Activated CD8-positive, alpha-beta T cell treated with anti-CD3 and anti-CD28 coated beads for 36 hours (primary cell): ENCODE measurements at places on chromosomes 2 and 18. TPM values are rescaled to one million over a fixed set of nuclear protein-coding genes. Genes with fewer than 3 reads are reported as not detected.

Gene CD207
- not detected for total RNA-seq

Gene NEB
- 0.34 TPM for total RNA-seq

Gene EN1
- total RNA-seq = not detected

Gene SPATA3
- 0.59 TPM for total RNA-seq

DNA sequence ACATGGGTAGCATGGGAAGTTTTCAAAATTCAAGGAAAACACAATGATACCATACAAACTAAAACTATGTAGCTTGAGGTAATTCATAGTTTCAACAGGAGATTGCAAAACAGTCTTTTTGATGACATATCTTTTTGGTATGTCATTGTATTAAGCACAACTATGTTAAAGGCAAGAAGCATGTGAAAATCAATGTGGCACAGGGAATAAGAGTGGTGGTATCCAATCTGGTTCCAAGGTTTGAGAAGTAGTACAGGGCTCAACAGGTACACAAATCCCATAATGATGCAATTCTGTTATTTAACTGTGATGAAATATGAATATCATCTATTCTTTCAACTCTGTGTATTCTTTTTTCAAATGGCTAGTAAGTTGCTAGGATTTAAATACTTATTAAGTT is 16.4 kb upstream of the DLX2 start:
- no peaks in the 10 kb centered on the region for H3K36me3 ChIP-seq
- no peaks in the 10 kb centered on the region for H3K4me1 ChIP-seq
- peaks cover 5% of the 10 kb centered on the region for H3K27me3 ChIP-seq
- DNase-seq = no peak
- H3K27ac ChIP-seq = no peak overlapping the region

DNA sequence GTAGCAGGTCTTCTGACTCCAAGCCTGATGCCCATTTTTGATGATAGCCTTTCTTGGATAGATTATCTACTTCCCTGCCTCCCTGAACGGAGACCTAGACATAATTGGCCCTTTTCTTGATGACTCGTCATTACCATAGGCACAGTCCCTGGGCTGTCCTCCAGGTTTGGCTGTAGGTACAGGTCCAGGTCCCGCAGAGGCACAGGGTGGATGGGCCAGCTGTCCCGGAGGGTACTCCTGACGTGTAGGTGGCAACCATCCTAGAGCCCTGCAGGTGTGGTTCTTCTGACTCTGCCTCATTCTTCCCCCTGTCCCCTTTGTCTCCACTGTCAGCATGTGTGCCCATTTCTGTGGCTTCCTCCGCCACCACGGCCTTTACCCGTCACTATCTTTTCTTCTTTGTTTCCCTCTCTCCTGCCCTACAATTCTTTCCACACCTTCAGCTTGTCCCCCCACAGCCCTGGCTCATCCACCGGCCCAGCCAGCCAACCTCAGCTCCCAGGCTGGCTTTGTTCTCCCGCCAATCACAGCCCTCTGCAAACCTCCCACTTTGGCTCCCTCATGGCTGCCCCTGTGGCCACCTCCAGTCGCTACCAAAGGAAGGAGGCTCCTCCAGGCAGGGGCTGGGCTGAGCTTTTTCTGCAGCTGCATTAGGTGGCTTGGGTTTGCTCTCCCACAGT is 102.8 kb downstream of the SMAD7 start:
- no peak for DNase-seq
- H3K4me3 ChIP-seq = no peak overlapping the region
- no peak overlapping the region for H3K27ac ChIP-seq
- peaks cover 46% of the 10 kb centered on the region for H3K4me1 ChIP-seq

DNA sequence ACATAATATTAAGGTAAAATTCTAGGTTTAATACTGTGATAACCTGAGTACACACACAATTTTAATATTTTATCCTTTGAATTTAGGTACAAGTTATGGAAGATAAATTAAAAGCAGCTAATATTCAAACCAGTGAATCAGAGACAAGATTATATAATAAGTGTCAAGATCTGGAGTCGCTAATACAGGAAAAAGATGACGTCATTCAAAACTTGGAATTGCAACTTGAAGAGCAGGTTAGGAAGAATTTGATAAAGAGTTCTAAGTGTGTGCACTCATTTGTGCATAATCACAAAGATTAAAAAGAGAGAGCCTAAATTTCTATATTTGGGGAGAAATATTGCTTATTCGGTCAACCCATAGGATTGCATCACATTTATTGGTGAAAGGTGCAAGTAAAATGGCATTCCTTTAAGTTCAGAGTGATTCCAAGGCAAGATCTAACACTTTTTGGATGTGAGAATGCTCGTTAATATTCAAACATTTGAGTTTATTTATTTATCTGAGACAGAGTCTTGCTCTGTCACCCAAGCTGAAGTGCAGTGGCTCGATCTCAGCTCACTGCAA is 16.3 kb upstream of the C1GALT1C1L start:
- H3K27me3 ChIP-seq = peaks cover 6% of the 10 kb centered on the region
- no peak overlapping the region for H3K27ac ChIP-seq
- no peaks in the 10 kb centered on the region for H3K36me3 ChIP-seq
- H3K4me1 ChIP-seq = no peaks in the 10 kb centered on the region
- DNase-seq = no peak

DNA sequence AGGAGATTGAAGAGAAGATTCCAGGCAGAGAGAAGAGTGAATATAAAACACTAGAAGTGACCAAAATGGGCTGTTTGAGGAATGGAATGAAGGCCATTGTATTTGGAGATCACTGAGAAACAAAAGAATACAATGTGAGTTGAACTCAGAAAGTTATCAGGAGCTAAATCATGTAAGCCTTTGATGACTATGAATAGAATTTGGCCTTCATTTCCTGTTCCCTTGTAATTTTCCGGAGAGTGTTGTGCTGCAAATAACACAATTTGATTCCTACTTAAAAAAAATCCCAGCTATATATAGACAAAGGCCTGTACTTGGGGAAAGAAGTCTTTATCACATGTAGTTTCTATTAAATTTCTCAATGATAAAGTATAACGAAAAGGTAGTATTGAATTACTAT is 33.7 kb upstream of the KYNU start:
- H3K27me3 ChIP-seq = peaks cover 2% of the 10 kb centered on the region
- no peak for DNase-seq
- no peaks in the 10 kb centered on the region for H3K4me1 ChIP-seq
- H3K27ac ChIP-seq = no peak overlapping the region

DNA sequence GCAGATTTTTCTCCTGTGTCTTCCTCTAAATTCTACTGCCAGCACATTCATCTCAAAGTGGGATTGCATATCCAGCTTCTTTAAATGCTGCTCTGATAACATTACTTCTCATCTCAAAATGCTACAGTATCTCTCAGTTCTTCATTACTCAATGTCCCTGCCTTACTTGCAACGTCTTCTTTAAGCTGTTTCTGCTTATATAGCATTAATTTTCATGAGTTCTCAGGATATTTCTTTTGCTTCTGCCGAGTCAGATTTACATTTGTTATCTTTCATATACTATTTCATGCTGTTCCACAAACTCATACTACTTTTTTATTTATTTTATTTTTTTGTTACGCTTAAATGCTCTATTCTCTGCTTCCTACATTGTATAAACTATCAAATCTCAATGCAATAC is 1223.5 kb upstream of the FAM98A start:
- no peaks in the 10 kb centered on the region for H3K4me1 ChIP-seq
- no peak overlapping the region for H3K4me3 ChIP-seq
- H3K27ac ChIP-seq = no peak overlapping the region
- no peaks in the 10 kb centered on the region for H3K27me3 ChIP-seq
- H3K36me3 ChIP-seq = no peaks in the 10 kb centered on the region

DNA sequence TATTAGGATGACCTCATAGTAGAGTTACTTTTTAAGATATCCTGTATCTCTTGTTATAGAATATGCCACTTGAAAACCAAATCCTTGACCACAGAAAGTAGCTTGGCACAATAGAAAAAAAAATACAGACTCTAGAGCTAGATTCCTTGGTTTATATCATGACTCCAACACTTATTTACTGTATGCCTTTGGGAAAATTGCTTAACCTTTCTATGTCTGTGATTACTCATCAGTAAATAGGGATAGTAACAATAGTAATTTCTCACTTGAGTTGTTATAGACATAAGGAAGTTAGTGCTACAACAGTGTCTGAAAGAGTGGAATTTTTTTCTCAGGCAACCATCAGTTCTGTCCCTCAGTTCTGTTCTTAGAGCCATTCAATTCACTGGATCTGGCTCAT is 193.8 kb downstream of the GULP1 start:
- no peaks in the 10 kb centered on the region for H3K4me1 ChIP-seq
- no peak overlapping the region for H3K27ac ChIP-seq
- no peak overlapping the region for H3K4me3 ChIP-seq

DNA sequence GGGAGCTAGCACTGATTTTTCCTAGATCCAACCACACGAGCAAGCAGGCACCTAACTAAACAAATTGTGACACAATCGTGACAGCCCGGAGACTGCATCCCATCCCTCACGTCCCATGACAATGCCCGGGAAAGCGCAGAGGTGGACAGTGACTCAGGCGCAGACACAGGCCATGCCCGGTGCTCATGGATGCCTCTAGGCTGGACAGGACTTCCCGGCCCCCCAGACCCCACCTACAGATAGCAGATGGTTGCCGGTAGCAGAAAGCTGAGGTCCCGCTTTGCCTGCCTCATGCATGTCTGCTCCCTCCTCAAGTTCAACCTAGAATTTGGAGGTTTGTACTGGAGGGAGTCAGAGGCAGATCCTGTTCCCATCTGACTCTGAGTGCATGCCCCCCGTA is 81.0 kb downstream of the TPO start:
- H3K27me3 ChIP-seq = no peaks in the 10 kb centered on the region
- H3K4me3 ChIP-seq = no peak overlapping the region
- no peaks in the 10 kb centered on the region for H3K4me1 ChIP-seq
- no peak overlapping the region for H3K27ac ChIP-seq
- no peak for DNase-seq
